Testis (tissue), 5 donors: ENCODE measurements at places on chromosomes 6 and 20.
A peak's percentile ranks its signal among the peaks of the same experiment; 100 is the strongest.

GRCh38 chr20:25321262-25321831 is 69.3 kb downstream of the ABHD12 start:
- no peak for DNase-seq

DNA sequence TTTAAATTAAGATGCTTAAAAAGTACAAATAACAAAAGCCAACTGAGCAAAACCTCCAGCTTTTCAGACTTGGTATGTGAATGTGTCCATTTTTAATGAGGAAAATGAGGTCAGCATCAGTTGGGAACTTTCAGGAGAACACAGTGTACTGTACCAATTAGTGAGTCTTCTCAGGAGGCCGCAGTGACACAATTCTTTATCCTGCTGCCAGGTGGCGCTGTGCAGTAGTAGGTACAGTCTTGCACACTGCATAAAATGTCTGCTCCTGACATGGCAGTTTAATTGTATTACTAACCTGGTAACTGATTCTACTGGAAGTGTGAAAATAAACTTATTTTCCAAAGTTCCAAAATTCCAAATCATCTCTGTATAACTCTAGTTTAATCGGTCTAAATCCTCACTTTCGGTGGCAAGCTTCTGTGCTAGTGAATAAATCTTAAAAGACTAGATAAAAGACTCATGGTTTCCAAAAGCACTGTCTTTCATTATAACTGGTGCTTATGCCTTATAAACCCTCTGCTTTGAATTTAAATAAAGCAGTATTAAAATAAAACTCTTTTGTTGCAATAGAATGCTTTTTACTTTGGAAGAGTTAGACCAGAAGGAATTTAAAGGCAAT is 214.8 kb upstream of the MMS22L start:
- peak; percentile 83 for DNase-seq

DNA sequence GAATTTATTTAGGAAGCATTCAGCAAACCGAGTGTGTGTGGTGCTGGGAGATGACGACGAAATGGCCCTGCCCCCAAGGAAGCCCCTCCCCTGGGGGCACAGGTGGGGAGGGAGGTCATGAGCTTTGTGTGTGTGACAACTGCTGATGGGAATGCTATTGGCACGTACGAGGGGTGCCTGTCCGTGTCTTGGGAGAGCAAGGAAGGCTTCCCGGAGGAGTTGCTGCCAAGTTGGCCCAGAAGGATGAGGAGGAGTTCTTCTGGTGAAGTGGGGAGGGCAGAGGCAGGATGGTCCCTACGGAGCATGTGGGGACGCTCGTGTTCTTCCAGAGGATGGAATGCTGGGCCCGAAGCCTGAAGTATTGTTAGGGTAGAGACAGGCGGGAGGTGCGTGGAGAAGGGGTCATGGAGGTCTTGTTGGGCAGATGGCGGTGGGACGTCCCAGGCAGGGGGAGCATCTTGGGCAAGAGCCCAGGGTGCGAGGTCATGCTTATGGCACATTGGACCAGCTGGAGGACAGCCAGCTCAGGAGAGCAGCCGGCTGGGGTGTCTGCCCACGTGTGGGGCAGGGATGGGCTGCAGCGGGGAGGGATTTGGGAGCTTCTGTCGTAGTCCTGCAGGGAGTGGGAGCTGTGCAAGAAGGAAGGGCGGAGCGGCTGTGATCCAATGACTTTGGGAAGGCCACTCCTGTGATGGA is 46.1 kb downstream of the SYNJ2 start:
- DNase-seq = no peak

DNA sequence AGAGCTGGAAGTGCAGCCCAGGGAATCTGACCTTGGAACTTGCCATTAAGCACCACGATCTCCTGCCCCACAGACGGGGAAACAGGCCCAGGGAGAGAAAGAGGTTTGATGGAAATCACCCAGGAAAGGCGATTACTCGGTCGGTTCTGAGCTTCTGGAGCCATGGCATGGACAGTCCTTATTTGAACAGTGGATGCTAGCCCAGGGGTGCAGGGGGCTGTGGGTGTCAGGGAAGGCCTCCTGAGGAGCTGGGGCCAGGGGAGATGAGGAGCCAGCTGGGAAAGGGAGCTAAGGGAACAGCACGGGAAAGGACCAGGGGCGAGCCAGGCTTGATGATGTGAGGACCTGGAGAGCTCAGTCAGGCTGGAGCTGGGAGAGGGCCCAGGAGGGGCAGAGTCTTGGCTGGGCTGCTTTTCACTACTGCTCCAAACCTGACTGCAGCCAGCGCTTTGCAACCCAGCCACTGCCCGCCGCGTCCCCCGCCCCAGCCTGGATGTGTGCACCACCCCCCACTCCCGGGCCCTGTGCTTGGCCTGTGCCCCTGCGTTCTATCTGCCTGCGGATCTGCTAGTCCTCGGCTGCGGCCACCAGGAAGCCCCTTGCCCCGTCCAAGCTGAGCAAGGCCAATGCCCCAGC is 17.8 kb downstream of the SUN5 start:
- no peak for DNase-seq

- no peak for DNase-seq
These were observed 32.2 kb downstream of the KCNB1 start for GRCh38 chr20:49450281-49450721.

- no peak for DNase-seq
These were observed 46.6 kb upstream of the ENPP1 start for GRCh38 chr6:131761060-131761761.

DNA sequence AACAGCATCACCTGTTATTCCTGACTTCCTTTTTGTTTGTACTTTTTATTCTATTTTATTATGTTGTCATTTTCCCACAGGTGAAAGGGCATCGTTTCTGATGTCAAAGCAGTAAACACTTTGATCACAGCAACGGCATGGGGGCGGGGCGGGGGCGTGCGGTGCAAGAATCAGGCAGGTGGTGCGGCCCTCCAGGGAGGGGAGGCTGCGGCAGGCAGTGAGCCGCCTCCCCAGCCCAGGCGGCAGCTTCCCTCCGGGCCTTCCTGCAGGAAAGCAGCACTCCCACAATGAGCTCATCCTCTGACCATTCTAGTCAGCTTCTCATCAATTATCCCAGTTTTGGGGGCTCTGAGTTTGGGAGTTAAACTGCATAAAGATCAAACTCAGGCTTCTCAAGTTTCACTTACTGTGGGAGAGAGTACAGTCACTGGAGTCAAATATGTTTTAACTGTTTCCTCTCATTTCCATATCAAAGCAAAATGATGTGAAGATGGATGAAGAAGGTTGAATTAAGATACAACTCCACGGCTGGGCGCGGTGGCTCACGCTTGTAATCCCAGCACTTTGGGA is 608.4 kb upstream of the AGPAT4 start:
- no peak for DNase-seq

- peak; percentile 68 for DNase-seq
These were observed 18.6 kb downstream of the ARID1B start for GRCh38 chr6:156795825-156796224.

GRCh38 chr6:32271429-32271828 is 47.6 kb upstream of the NOTCH4 start:
- no peak for DNase-seq

DNA sequence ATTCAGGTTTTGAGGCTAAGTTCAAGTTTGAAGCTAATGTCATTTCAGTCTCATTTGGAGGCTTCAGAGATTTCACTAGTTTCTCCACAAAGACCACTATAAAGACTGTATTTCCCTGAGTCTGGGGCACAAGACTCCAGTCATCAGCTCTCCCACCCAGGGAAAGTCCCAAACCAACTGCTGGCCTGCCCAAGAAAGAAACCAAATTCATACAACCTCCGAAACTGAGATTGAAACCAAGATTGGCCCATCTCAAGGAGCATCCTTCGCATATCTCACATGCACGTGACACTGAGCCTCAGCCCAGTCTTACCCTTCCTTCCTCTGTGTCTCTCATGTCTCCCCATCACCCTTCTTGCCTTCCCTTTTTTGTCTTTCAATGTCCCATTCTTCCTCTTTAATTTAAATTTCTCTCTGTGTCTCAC is 3.5 kb upstream of the LTA start:
- no peak for DNase-seq

DNA sequence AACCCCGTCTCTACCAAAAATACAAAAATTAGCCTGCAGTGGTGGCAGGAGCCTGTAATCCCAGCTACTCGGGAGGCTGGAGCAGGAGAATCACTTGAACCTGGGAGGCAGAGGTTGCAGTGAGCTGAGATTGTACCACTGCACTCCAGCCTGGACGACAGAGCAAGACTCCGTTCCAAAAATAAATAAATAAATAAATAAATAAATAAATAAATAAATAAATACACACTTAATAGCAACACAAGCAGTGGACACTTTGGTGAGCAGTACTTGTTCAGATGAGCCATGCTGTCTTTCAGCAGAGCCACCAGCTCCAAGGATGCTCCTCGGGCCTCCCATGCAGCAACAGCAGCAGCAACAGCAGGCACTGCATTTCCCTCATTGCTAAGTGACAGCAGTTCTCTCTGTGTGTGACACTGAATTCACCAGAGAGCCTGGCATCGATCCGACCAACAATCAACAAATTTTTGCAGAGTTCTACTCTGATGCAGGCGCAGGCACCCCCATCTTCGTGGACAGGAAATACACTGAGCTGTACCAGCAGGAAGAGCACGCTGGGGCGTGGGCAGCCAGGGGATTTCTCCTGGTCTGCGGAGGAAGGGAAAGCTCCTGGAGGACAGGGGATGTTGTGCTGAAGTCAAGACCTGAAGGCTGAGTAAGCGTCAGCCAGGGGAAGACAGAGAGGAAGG is 54.0 kb upstream of the SNX9 start:
- no peak for DNase-seq

DNA sequence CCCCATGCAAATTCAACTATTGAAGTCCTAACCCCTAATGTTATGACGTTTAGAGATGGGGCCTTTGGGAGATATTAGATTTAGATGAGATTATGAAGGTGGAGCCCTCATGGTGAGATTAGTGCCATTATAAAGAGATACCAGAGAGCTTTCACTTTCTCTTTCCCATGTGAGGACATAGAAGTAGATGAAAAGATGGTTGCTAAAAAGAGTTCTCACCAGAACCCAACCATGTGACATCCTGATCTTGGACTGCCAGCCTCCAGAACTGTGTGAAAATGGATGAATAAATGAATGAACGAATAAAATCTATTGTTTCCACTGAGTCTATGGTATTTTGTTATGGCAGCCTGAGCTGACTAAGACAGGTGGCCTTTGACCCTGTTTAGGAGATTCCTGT is 50.6 kb upstream of the FBXO30 start:
- no peak for DNase-seq

- DNase-seq = peak; percentile 25
These were observed 1.2 kb downstream of the TAB2 start for GRCh38 chr6:149318581-149319286.

DNA sequence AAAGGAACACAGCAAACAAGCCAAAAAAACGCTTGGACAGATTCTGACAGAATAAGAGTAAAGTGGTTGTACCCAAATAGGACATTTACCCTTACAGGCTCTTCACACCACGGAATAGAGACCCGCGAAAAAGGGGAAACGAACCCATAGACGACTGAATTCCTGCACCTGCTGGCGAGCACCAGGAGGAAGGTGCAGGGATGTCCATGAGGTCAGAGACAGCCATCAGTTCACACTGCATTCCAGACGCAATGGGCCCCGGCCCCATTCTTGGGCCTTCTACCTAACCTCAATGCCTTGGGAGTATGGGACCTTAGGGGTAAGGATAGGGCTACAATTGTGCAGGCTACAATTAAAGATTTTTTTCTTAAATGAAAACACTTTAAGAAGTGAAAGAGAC is 5.2 kb upstream of the DIDO1 start:
- no peak for DNase-seq
